Effector memory CD8-positive, alpha-beta T cell (primary cell): ENCODE measurements at places on chromosomes 1 and 21.

DNA sequence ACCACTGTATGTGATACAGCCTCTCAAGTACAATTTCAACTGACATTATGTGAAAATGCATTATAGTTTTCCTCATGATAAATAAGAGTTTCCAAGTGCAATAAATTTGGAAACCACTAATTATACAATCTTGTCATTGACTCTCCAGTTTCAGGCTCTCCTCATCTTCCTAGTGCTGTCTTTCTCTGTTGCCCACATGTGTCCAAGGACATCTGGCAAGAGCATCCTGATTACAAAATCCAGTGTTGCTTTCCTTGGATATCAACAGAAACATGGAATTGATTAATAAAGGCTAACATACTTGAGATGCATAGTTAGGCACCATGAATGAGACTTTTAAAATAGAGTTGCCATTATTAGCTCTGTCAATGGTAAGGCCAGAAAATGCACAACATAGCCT, 15.6 kb upstream of the MAP10 start:
- DNase-seq: no peak

DNA sequence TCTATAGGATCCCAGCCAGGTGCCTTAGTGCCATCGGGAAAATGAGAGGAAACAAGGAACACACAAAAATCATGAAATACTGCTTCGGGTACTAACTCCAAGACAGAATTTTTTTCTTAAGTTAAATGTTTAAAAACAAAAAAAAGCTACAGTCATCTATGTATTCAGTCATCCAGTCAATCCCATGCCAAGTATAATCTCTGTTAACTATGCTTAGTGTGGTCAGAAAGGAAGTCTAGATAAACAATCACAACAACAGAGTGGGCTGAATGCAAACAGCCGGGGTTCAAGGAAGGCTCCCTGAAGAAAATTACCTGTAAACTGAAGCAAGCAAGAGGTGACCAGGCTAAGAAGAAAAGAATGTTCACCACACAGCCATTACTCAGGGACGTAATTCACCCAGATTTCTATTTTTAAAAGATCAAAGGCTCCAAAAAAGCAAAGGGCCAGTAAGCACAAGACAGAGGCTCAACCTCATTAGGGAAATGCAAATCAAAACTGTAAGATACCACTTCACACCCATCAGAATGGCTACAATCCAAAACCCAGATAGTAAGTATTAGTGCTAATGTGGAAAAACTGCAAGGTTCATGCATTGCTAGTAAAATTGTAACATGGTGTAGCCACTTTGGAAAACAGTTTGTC, 53.0 kb downstream of the RERE start:
- DNase-seq: no peak

- DNase-seq: no peak
Measured at GRCh38 chr21:18887922-18888602, 484.5 kb upstream of the TMPRSS15 start.

- DNase-seq: no peak
Measured at GRCh38 chr1:26470878-26471497, 1.3 kb upstream of the HMGN2 start.

GRCh38 chr1:194548071-194548470, 1361.7 kb upstream of the B3GALT2 start:
- DNase-seq: no peak

DNA sequence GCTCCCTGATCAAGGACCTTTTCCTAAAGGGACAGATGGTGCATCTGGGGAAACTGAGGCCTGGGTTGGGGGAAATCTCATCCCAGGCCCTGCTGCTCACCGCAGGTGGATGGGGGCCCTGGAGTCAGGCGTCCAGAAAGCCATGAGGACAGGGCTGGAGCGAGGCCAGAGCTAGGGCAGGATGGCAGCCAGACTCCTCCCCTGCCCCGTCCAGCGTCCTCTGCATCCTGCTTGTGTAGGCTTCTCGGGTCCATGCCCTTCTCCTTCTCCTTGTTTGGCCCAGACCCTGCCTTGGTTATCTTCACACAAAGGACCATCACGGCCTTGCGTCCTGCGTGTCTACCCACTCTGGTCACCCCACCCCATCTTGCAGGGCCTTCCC, 43.0 kb downstream of the TRIM11 start:
- no peak for DNase-seq
